ENCODE measurements at places on chromosomes 6 and 20.

DNA sequence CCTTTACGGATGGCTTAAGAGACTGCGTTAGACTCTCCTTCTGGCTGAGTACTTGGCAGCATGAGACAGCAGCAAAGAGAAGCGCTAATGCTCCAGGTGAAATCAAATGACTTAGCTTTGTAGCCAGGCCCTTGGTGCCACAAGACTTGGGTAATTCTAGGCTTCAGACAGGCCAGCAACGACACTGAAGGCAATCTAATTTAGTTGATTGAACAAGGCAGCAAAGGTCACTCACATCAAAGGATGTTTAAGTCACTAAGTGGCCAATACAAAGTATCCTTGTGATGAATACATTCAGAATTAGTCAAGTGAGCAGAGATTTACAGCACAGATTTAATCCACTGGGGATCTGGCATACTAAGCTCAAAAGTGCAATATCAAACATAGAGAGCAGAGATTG is 113.2 kb downstream of the FAM83B start:
- no peaks in the 10 kb centered on the region for H3K4me1 ChIP-seq
- no peaks in the 10 kb centered on the region for H3K27me3 ChIP-seq
- DNase-seq, result no peak
- no peak overlapping the region for H3K27ac ChIP-seq
- H3K36me3 ChIP-seq, result no peaks in the 10 kb centered on the region
- H3K4me3 ChIP-seq, result no peak overlapping the region

DNA sequence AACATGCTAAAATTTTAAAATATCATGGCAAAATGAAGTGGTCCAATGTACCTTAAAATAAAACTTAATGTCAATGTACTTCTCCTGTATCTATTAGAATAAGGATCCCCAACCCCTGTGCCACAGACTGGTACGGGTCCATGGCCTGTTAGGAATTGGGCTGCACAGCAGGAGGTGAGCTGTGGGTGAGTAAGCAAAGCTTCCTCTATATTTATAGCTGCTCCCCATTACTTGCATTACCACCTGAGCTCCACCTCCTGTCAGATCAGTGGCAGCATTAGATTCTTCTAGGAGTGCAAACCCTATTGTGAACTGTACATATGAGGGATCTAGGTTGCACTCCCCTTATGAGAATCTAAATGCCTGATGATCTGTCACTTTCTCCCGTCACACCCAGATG is 86.0 kb downstream of the SLC16A10 start:
- DNase-seq, result no peak
- no peaks in the 10 kb centered on the region for H3K27me3 ChIP-seq
- H3K4me3 ChIP-seq, result no peak overlapping the region
- H3K36me3 ChIP-seq, result no peaks in the 10 kb centered on the region
- no peak overlapping the region for H3K27ac ChIP-seq
- peaks cover 5% of the 10 kb centered on the region for H3K4me1 ChIP-seq

- no peaks in the 10 kb centered on the region for H3K27me3 ChIP-seq
- H3K36me3 ChIP-seq, result no peaks in the 10 kb centered on the region
- DNase-seq, result no peak
- peak overlapping the region; percentile 59 for H3K27ac ChIP-seq
Measured at GRCh38 chr6:137155830-137156229, 17.6 kb downstream of the IL22RA2 start.

GRCh38 chr6:158142789-158143188 is 25.3 kb downstream of the SERAC1 start:
- peaks cover 31% of the 10 kb centered on the region for H3K36me3 ChIP-seq
- H3K27ac ChIP-seq, result no peak overlapping the region
- DNase-seq, result no peak
- no peaks in the 10 kb centered on the region for H3K4me1 ChIP-seq
- H3K27me3 ChIP-seq, result no peaks in the 10 kb centered on the region
- no peak overlapping the region for H3K4me3 ChIP-seq

DNA sequence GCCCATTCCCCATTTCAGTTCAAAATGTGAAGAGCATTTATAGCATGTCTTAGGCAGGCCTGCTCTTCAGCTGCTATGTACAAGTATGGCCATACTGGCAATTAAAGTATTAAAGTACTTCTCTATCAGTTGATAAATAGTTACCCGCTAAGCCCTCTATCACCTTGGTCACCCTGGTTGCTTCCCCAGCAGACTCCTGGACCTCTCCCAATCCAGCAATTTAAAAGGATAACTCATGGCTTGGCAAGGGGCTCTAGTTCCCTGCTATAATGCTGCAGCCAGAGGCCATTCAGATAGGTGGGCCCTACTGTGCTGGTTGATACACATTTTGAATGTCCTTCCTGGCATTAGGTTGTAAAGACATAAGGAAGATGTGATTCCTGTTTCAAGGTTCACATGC is 7.0 kb downstream of the C6orf163 start:
- no peak overlapping the region for H3K4me3 ChIP-seq
- no peaks in the 10 kb centered on the region for H3K27me3 ChIP-seq
- no peak overlapping the region for H3K27ac ChIP-seq
- no peaks in the 10 kb centered on the region for H3K36me3 ChIP-seq
- no peak for DNase-seq

- peaks cover 75% of the 10 kb centered on the region for H3K4me1 ChIP-seq
- H3K27ac ChIP-seq, result peak overlapping the region; percentile 66
- no peak for DNase-seq
- H3K4me3 ChIP-seq, result peak overlapping the region; percentile 94
- no peaks in the 10 kb centered on the region for H3K27me3 ChIP-seq
- peaks cover 12% of the 10 kb centered on the region for H3K36me3 ChIP-seq
Measured at GRCh38 chr20:4998160-4998651, 3.1 kb downstream of the SLC23A2 start.

DNA sequence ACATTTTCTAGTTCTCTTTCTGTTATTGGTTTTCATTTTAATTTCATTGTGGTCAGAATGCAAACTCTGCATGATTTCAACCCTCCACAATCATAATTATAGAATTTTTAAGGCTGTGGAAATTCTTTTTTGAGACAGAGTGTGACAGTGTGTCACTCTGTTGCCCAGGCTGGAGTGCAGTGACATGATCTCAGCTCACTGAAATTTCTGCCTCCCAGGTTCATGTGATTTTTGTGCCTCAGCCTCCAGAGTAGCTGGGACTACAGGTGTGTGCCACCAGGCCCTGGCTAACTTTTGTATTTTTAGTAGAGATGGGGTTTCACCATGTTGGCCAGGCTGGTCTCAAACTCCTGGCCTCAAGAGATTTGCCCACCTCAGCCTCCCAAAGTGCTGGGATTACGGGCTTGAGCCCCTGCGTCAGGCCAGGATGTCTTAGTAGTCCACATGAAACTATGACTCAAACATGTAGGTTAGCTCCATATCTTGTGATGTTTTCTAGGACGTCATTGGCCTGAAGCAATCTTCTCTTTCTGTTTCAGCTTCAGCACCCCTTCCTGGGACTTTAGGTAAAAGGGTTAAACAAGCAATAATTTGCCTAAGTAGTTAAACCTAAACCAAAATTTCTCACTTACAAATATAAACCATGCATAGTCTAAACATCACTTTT is 47.4 kb upstream of the SAMD3 start:
- no peak overlapping the region for H3K4me3 ChIP-seq
- no peak for DNase-seq
- no peaks in the 10 kb centered on the region for H3K27me3 ChIP-seq
- no peak overlapping the region for H3K27ac ChIP-seq
- H3K4me1 ChIP-seq, result peaks cover 12% of the 10 kb centered on the region
- H3K36me3 ChIP-seq, result peaks cover 9% of the 10 kb centered on the region

- H3K27me3 ChIP-seq, result no peaks in the 10 kb centered on the region
- H3K4me1 ChIP-seq, result peaks cover 32% of the 10 kb centered on the region
- no peak overlapping the region for H3K27ac ChIP-seq
Measured at GRCh38 chr6:14344486-14344885, 226.9 kb downstream of the CD83 start.

DNA sequence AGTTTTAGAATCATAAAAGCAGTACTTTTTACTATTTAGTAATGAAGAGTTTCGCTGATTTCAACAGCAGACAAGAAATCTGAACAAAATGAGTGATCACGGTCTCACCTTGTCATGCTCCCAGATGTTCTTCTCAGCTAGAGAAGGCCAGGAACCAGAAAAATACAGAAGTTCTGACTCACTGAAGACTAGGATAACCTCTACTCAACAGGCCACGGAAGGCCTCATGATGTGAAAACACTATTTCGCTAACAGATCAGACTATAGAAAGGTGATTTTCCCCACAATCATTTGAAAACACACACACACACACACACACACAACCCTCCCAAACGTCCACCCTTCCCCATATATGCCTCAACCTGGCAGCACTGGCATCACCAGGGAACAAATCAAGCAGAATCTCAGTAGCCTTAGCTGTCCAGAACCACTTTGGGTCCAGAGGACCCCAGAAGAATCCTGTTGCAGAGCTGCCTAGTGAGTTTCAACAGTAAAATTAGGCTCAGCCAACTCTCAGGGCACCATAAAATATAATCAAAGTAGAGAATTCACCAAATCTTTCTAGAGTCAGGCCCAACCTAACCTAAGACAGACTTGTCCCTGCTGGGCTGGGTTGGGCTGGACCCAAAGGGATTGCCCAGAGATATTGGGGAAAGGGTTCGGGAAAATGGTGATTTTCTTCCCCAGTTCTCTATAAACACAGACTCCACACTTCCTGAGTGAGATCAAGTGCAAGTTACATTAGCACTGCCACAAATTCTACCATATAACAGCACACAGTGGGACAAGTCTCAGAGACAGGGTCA is 7.9 kb downstream of the EXOC2 start:
- H3K4me1 ChIP-seq, result peaks cover 38% of the 10 kb centered on the region
- H3K27ac ChIP-seq, result peak overlapping the region; percentile 65
- DNase-seq, result no peak
- peak overlapping the region; percentile 42 for H3K4me3 ChIP-seq
- no peaks in the 10 kb centered on the region for H3K27me3 ChIP-seq

DNA sequence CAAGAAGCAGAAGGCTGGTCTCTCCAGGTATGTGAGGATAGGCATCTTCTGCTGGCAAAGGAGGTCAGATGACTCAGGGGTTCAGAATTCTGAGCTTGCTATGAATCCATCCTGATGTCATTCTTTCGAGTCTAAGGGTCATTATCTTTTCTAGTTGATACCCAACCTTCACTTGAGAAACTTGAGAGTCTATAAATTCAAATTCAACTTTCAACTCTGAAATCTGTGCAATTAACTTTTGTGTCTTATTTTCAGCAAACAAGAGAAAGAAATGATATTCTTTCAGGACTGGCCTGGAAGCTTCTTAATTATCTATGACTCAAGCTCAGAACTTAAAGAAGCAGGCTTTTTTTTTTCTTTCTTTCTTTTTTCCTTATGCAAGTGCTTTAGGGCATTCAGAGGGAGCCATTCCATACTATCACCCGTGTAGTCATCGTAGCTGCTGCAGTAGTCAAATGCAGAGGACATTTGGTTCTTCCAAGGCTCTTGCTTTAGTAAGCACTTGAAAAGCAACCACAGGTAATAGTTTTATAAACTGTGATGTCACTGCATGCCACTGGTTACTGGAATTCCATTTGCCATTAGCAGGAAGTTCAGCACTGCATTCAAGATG is 93.0 kb downstream of the ADTRP start:
- no peak overlapping the region for H3K4me3 ChIP-seq
- H3K4me1 ChIP-seq, result no peaks in the 10 kb centered on the region
- DNase-seq, result no peak
- H3K36me3 ChIP-seq, result no peaks in the 10 kb centered on the region

DNA sequence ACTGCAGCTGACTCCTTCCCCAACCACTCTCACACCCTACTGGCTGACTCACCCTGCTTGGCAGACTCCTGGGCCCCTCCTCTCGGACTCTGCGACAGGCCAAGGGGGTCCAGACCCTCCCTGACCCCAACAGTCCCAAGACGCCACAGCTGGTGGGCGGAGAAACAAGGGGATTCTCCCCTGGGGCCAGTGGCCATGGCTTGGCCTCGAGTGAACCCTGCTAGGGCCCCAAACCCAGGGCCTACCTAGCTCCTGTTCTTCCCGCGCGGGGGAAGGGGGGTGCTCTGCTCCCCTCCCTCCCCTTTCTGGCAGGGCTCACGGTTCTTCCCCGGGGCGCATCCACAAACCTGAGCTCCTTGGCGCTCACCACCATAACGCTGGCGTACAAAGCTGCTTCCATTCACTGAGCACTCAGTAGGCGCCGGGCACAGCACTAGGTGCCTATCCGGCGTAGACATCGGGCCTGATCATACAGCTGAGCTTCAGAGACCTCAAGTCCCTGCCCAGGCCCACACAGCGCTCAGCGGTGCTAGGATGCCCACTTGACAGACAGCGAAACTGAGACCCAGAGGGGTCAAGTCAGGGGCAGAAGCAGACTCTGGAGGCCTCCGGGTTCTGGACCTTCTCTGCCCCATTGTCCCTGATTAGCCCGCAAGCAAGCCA is 597 bp downstream of the ADA start:
- peak overlapping the region; percentile 60 for H3K27ac ChIP-seq
- peak overlapping the region; percentile 87 for H3K4me3 ChIP-seq
- H3K27me3 ChIP-seq, result no peaks in the 10 kb centered on the region
- H3K4me1 ChIP-seq, result peaks cover 63% of the 10 kb centered on the region
- H3K36me3 ChIP-seq, result peaks cover 9% of the 10 kb centered on the region

DNA sequence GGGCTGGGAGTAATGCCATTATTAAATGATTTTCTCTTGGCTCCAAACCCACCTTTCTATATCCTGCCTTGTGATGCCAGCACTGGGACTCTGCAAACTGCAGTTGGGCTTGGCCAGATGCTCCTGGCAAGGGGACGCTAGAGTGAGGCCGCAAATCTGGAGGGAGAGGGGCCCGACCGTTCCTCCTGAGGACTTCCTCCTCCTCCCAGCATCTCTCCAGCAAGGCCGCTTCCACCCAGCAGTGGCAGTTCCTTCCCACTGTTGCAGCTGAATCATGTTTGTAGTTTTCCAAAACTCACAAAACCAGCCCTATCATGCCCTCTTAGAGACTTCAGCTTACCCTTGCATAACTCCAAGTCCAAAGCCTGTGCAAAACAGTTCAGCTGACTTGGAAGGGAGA is 244.4 kb downstream of the FOXA2 start:
- peaks cover 10% of the 10 kb centered on the region for H3K27me3 ChIP-seq
- H3K4me1 ChIP-seq, result no peaks in the 10 kb centered on the region
- H3K27ac ChIP-seq, result no peak overlapping the region
- no peak for DNase-seq

- H3K36me3 ChIP-seq, result no peaks in the 10 kb centered on the region
- H3K4me1 ChIP-seq, result peaks cover 27% of the 10 kb centered on the region
- no peaks in the 10 kb centered on the region for H3K27me3 ChIP-seq
Measured at GRCh38 chr6:45432977-45433376, 55.2 kb upstream of the SUPT3H start.

DNA sequence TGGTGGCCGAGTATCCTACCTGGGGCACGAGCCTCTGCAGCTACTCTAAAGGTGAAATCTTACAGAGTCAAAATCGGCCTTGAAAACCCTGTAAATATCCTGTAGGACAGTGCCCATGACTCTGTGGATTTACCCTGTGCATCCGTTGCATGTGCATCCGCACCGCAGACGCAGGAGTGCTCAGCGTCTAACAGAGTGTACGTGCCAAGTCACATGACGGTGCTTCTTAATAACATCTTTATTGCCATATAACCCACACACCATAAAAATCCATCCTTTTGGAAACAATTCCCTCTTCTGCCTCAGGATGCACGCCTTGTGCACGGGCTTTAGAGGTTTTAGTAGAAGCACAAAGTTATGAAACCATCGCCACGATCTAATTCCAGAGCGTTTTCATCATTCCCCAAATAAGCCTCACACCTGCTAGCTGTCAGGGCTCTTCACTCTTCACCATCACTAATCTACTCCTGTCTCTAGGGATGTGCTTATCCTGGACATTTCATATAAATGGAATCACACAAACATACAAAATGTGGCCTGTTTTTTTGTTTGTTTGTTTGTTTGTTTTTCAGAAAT is 384.5 kb upstream of the SULF2 start:
- H3K27me3 ChIP-seq, result peaks cover 22% of the 10 kb centered on the region
- no peaks in the 10 kb centered on the region for H3K4me1 ChIP-seq
